ENCODE measurements at places on chromosomes 4 and X.

DNA sequence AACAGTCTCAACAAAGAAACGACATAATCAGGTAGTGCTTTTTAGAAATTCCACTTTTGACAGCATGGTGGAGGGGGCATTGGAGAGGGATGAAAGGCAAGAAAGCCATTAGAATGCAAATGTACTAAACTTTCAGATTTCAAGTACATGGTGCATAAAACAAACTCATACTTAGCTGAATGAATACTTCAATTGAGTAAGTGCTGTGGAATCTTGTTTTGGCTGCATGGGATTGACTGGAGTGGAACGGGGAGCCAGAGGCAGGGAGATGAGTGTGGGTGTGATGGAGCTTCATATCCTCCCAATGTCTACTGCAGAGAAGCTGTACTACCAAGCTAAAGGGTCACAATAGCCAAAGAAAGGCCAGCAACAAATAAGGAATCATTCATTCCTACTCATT lies 52.4 kb downstream of the USP46 start:
- no peak for DNase-seq

- DNase-seq = no peak
Measured at GRCh38 chrX:93466383-93466782, 207.0 kb downstream of the NAP1L3 start.

DNA sequence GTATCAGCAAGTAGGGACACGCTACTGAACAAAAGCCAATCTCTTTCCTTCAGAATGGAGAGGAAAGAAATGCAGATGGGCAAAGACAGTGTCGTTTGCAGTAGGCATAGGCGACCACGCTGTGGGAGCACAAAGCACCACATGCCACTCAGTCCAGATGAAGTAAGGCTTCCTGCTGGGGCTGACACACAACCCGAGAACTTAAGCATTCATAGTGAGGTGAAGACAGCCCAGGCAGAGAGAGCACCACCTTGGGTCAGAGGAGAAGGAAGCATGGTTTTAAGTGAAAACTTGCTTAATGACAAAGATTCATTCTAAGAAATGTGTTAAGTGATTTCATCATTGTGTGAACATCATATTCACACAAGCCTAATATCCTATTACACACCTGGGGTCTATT lies 238.8 kb downstream of the MGST2 start:
- DNase-seq = no peak

GRCh38 chrX:63285375-63285774 lies 65.8 kb downstream of the SPIN4 start:
- no peak for DNase-seq

DNA sequence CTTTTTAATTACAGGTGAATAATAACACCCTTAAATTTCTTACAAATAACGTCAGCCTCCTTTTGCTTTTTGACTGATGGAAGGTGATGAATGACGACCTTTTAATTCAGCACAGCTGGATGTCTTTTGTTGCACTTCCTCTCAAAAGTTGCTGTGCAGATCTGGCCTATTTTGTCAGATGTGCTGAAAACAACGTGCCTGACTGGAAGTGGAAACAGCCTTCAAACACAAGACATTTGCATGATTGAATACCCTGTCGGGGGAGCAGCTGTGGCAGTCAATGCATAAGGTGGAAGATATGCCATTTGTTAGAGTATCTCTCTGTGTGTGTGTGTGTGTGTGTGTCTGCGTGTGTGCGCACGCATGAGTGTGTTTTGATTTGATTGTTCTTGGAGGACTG lies 579.7 kb downstream of the SPRY1 start:
- no peak for DNase-seq

DNA sequence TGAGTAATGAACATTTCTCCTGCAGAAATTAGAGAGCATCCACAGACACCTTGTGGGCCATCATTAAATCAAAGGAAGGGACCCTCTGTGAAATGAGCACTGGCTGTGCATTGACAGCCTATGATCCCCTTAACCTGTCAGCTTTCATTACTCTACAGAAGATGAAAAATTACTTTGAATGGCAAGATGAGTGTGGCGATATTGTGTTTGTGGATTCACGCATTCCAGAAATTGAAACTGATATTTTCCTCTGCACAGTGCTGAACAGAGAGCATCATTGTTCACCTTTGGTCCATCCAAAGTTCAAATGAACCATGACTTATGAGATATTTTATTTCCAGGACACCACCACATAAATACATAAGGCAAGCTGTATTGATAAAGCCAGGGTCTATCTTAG lies 374.8 kb upstream of the ANXA10 start:
- DNase-seq = no peak

DNA sequence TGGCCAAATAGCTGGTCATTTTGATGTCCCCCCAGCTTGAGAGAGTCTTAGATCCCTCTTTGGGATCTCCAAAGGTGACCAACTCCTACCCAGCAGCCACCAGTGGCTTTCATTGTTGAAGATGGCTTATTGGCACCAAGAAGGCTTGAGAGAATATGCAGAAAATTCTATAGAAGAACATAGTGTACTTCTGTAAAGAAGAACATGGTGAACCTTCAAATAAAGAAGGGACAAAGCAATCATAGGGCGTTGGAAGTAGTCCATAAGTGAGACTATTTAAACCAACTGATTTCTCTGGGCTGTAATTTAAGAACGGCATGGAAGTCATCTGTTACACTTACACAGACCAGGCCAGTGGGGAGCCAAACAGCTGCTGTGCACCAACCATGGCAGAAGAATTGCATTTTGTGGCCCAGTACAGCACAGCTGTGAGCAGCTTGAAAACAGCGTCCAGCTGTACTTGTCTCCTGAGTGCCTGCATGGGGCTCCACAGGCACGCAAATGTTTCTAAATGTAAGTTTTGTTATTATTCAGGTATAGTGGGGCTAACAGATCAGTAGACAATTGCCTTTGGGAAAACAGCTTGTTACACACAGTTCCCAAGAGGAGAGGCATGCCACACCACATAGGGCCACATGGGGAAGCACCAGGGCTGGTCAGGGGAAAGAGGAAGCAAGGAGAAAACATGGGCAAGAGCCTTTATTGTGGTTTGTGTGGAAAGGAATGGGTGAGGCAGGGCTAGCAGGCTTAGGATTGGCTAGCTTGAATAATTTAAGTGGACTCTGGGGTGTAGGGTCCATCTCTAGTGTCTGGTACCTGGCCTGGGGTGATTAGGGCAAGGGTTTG lies 125.0 kb downstream of the ARHGAP6 start:
- no peak for DNase-seq

GRCh38 chr4:181755846-181756245 lies 487.4 kb upstream of the TENM3 start:
- DNase-seq = no peak

GRCh38 chrX:30762755-30763154 lies 109.5 kb downstream of the GK start:
- no peak for DNase-seq

- no peak for DNase-seq
Measured at GRCh38 chr4:71828470-71828869, 44.6 kb upstream of the GC start.

DNA sequence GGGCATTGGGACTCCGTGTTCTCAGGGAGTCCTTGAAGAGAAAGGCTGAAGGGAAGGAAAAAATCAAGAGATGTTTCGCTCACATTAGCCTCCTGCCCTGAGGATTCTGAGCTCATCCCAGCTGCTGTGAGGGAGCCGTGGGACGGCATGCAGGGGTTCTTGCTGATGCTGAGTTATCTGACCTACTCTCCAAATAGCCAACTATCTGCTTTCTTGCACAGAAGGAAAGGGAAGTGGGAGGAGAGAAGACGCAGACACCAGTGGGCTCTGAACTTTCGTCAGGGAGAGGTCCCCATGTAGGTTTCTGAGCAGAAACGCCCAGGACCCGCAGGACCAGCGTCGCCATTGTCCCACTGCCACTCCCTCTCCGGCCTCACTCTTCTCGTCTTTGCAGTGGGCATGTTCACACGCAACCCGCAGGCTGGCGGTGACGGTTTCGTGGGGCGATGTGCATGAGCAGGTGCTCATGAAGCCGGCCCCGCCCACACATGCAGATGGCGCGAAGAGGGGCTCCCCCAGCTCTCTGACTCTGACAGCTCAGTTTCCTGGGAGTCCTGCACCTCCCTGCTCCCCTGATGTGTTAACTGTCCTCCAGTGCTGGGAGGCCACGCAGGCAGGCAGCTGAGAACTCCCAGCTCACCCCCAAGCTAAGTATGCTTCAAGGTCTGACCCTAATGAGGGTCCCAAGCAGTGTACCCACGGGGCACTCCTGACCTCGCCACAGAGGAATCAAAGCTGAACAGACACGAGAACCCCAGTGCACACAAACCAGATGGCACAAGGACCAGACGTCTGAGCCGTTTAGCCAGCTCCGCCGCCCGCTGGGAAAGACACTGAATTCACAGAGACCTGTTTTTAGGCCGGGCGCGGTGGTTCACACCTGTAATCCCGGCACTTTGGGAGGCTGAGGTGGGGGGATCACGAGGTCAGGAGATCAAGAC lies 13.6 kb upstream of the ABLIM2 start:
- DNase-seq = no peak

DNA sequence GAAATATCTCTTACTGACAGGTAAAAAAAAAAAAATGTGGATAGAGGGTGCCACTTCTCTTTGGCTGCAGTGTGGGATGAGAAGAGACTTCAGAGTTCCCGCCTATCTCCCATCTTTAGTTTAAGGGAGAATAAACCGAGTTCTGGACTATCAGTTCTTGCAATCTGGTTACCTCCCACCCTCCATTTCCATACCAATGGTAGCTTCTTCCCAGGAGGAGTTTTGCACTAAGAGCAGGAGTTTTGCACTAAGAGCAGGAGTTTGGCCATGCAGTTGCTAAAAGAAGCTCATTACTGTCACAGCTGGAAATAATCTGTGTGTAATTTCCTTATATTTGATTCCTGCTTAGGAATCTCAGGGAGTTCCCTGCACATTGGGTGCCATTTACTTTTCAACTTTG lies 10.8 kb upstream of the GUCY1B1 start:
- no peak for DNase-seq

- DNase-seq = no peak
Measured at GRCh38 chr4:107780665-107781064, 44.1 kb upstream of the SGMS2 start.

DNA sequence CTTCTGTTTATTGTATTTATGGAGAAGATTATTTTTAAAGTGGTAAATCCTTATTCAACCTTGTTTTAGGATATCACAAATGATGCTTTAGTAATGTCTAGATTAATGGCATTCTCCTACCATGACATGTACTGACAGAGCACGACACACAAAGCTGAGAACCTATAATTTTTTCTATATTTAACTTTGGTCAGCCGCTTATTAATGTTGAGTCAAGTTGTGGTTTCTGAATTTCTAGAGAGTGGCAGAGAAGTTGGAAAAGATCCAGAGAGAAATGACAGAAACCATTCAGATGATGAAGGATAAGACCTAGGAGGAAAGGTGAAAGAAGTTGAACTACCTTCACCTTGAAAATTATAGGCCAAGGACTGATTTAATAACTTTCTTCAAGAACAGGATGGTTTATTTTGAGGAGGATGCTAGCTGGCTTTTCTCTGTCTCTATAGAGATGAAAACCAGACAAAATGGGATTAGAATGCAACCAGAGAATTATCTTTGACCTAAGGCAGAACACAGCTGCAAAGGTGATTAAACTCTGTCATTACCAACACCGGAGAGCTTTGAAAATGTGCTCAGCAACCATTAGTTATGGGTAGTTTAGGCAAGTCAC lies 62.6 kb upstream of the TSPAN5 start:
- no peak for DNase-seq

DNA sequence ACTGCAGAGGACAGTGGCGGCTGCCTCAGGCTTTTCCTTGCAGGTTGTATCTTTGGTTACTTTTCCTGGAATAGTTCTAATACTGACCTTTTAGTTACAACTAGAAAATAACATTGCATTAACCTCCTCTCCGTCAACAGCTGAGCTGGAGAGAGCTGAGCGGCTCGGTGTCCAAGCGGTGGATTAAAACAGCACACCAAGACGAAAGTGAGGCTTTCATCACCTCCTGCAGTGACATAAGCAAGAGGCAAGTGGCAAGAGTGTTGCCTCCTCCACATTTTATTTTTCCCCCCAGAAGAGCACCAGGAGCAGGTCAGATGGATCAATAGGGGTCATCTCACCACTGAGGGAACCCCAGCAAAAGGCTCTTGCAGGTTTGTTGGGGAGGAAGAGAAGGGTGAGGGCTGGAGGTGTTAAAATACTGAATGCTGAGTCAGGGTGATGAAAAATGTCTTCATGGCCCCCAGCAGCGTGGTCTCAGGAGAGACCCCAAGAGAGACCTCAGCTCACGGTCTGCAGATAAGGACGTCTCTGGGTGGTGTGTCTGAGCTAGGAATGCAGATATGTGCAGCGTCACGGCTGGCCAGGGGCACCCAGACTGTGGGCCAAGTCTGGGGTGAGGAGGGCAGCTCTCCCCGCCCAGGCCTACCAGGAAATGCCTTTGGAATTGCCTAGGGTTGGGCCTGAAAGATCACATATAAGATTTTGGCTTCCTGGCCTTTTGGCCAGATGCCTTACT lies 50.3 kb downstream of the CASP3 start:
- DNase-seq = no peak

GRCh38 chr4:125734504-125734903 lies 419.7 kb downstream of the FAT4 start:
- no peak for DNase-seq

DNA sequence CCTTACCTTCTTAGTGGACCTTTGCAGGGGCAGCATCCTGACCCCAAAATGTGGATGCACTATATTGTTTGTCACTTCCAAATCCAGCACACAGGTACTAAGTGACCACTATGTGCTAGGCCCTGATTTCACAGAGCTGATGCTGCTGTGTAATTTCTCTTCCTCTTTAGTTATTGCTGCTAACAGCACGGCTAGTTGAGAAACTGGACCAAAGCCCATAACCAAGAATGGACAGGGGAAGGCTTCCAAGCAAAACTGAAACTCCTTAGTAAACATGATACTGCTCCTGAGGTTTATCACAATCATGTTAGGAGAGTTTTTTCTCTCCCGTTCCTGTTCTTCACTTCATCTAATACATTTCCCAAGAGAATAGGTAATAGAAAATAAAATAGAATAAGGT lies 172.9 kb upstream of the TTC29 start:
- DNase-seq = no peak

DNA sequence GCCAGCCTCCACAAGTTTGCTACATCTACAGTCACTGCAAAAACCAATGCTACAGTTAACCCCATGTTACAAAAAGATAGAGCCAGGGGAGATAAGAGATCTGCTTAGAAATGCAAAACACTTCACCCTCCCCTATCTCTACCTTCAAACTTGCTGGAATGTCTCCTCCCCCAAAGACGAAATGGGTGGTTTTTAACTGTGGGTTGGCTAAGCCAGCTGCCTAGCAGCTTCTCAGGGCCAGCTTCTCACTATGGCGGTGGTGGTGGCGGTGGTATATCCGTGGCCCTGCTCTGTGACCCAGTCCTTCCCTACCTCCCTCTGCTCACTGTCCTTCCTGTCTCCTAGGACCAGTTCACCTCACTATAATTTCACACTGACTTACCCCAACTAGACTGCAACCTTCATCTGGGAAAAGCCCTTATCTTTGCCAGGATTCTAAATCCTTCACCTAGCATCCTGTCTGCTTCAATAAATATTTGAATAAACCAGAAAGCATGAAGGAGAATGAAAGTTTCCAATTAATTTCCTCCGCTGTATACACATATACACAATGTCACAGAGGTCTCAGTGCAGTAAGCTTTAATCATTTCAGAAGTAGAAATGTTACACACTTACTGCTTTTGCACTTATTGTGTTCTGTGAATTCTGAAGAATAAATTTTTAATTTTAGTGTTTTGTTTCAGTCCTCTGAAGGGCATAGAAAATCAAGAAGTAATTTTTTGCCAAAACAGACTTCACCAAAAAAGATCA lies 46.3 kb downstream of the SH3KBP1 start:
- peak; percentile 62 for DNase-seq

Data from CD4-positive, alpha-beta T cell treated with Interleukin-2 at 100 ng/mL for 4 hours (primary cell).